ENCODE measurements at places on chromosomes 1 and 21.

- DNase-seq: peak; percentile 42
Observed at GRCh38 chr1:8545078-8545477, 227.2 kb downstream of the SLC45A1 start.

DNA sequence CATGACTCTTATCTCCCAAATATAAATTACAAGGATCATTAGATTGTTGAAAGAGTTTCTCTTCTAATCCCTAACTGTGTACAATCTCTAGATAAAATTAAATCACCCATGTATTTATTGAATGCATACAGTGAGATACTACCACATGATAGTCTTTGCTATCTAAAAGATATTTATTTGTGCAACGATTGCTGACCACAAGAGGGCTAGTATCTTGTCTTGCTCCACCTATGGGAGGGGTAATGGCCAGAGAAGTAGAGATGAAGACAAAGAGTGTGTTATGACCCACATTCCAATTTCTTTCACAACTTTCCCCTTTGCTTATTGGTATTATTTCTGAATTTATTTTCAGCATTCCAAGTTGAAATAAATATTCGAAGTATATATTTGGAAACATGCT is 13.7 kb downstream of the PYHIN1 start:
- DNase-seq: no peak

DNA sequence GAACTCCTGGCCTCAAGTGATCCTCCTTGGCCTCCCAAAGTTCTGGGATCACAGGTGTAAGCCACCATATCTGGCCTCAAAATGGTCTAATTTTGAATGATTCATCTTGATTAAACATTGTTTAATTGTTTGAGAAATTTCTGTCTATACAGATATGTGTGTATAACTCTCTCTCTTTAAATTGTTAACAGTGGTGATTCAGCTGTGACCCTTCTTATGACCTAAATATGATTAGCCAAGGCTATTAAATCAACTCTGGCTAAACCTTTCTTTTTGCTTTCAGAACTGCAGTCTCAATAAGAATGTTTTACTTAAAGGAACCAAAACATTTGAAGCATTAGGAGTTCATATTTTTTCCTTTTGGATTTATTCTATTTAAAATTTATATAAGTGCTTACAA is 19.2 kb upstream of the B3GALT5 start:
- DNase-seq: no peak

DNA sequence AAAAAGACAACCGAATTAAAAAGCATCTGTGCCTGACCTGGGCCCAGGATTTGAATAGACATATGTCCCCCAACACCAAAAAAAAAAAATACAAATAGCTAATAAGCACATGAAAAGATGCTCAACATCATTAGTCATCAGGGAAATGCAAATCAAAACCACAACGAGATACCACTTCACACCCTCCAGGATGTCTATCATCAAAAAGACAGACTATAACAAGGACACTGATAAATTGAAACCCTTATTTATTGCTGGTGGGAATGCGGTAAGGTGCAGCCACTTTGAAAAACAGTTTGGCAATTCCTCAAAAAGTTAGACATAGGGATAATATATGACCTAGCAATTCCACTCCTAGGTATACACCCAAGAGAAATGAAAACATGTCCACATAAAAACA is 72.3 kb upstream of the CAMK1G start:
- DNase-seq: no peak

DNA sequence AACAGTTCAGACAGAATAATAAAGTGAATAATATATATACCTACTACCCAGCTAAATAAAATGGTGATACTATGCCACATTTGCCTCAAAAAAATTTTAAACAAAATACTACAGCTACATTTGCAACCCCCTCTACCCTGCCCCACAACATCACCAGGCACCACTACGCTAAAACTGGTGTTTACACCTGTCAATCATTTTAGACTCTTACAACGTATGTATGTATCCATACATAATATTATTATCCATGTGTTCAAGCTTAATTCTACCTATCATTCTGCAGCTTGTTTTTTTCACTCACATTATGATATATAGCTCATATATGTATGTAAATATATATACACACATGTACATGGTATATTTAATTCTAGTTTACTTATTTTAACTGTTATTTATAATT is 62.5 kb downstream of the NIBAN1 start:
- no peak for DNase-seq

GRCh38 chr1:161420763-161421455 is 53.2 kb upstream of the CFAP126 start:
- DNase-seq: no peak

DNA sequence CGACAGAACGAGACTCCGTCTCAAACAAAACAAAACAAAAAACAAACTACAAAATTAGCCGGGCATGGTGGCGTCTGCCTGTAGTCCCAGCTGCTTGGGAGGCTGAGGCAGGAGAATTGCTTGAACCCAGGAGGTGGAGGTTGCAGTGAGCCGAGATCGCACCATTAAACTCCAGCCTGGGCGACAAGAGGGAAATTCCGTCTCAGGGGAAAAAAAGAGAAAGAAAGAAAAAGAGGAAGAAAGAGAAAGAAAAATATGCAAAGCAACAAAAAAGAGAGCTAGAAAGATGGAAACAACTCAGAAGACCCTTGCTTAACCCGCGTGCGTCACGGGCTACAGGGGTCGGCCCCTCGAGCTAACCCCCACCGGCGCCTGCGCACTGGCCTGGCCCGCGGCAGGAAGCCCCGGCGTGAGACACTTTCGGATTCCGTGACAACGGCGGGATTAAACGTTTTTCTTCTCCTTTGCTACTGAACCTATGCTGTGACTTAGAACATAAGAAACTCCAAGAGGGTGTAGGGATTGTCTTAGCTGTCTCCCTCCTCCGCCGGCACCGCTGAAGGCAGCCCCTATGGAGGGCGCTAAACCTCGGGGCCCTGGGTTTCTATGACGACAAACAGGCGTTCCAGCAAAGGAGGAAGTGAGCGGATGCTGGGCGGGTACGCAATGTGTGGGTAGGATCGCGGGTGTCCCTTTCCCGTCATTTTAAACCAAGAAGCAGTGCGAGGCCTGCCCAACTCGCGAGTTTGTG is at the start of gene AXDND1:
Gene AXDND1, plus strand, starts transcription at position 630 of the 751 bp plus-strand sequence. CDS start 539 bp downstream, outside the sequence.
- peak; percentile 93 for DNase-seq

- DNase-seq: no peak
Observed at GRCh38 chr1:74512170-74512915, at the start of gene LRRC53. TSS of gene LRRC53 (minus strand) at chr1:74512611. CDS start at chr1:74483349, 29,262 bp downstream.

- no peak for DNase-seq
Observed at GRCh38 chr1:47449822-47450552, 12.1 kb downstream of the FOXD2 start.

DNA sequence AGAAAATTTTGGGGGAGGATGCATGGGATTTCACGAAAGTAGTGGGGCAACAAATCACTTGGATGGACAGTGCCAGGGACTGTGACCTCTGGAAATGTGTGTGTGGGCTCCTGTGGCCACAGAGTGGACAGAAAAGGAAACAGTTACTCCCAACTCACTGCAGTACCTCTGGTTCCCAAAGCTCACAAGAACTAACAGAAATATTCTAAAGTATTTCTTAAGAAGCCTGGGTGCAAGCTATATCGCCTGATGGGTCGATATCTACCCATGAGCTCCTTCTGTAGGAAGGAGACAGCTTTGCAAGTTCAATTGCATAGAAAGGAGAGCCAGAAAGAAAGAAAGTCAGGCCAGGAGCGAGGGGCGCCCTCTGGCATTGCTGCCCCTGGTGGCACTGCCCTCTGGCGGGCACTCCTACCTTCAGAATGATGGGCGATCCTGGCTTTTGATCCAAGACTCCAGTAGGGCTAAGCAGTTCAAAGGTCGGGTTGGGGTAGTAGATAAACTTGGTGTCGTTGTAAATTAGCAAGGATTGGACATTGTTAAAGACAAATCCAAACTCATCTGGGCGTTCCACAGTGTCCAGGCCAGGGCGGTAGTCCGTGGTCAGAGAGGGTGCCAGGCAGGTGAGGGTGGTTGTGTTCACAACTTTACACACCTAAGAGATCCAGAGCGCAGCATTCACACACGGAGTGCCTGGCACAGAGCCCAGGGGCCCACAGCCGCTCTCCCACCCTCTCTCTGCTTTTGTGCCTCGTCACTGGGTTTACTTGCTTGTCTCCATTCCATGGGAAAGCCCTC is 134.7 kb upstream of the CD34 start:
- no peak for DNase-seq

GRCh38 chr1:97070376-97070775 is 348.8 kb downstream of the PTBP2 start:
- DNase-seq: no peak

DNA sequence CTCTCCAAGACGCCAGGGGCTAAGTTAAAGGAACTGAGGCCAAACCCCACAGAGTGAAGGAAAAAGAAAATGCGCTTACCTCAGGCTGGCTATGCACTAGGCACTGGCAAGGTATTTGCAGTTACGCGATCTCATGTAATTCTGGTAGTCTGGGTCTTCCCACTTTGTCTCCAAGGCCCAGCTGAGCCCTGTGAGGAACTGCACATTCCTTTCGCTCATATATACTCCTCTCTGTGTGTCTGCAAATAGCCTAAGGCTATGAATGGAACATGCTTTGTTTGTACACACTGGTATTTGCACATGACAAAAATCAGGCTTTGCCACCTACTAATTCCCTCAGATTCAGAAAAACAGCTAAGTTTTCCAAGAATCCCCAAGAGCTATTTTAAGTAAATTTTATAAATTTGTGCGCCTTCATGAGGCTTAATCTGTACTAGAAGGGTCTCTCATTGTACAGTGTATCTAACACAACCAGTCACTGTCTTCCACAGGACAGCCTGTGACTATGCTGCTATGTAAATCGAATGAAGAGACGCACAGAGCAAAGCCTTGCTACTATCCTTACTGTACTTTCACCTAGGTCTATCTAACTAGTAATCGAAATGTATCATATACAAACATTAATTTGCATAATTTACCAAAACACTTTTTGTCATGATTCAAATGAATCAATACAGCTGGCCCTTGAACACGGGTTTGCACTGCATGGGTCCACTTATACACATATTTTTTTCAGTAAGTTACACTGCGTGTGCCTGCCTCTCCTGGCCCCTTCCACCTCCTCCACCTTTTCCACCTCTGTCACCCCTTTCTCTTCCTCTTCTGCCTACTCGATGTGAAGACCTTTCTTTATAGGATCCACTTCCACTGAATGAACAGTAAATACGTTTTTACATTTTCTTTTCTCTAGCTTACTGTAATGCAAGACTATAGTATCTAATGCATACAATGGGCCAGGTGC is 87.0 kb downstream of the SIPA1L2 start:
- no peak for DNase-seq

DNA sequence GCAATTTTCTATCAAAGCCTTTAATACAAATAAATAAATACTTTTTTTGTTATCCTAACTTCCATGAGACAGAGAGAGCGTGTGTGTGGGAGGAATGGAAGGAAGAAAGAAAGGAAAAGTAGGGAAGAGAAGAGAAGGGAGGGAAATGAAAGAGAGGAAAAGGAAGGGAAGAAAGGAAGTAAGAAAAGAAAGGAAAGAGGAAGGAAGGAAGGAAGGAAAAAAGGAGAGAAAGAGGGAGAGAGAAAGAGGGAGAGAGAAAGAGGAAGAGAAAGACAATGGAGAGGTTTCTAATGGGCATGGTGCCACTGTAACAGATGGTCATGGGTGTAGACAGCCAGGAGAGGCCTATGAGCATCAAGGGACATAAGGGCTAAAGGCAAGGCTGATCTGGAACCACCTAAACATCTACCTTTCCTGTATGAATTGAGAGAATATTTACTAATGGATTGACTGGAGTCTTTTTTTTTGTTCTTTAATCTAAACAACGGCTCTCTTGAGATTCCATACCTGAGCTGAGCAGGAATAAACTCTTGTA is 234.9 kb downstream of the PTPRC start:
- DNase-seq: no peak

All from CD4-positive, alpha-beta T cell treated with Interleukin-4 for 4 hours (primary cell).